ENCODE measurements at places on chromosomes 2 and 18.

DNA sequence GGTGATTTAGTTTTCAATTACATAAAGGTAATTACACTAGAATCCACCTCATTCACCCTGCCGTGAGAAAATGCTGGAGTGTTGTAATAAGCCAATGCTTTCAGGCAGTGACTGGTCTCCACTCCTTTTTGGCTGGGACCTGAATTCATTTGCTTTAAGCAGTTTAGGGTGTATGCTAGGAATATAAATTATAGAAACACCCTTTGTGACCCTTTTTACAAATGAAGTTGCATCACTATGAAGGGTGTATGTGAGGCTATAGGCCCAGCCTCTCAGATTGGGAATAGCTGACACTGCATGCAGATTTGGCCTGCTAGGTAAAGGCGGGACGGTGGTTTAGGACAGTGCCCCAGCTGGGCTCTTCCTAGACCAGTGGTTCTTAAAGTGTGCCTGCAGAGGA is 50.8 kb upstream of the NFE2L2 start:
- no peak for DNase-seq

GRCh38 chr2:54912305-54912704 is 137.9 kb downstream of the RTN4 start:
- DNase-seq, result no peak

DNA sequence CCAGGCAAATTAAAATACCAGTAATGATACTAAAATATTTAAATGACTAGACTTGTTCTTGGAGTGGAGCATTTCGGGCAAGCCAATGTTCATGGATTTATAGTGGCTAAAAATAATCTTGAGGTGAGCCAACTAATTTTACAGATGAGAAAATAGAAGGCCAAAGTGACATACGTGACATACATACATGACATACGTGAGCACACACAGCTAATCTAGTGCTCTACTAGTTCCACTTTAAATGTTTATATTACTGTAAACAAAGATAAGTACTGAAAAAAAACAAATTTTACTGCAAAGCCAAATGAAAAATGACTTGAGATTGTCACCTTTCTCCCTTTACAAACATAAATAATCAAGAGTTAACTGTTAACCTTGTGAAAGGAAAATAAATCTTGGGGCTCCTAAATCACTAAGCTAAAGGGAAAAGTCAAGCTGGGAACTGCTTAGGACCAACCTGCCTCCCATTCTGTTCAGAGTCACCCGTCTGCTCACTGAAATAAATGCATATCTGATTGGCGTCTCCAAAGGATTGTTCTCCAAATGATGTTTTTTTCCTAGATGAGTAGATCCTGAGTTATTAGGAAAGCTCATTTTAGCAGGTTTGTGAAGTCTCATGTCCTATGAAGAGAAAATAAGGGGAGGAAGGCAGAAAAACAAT is 96.7 kb downstream of the PMS1 start:
- no peak for DNase-seq

DNA sequence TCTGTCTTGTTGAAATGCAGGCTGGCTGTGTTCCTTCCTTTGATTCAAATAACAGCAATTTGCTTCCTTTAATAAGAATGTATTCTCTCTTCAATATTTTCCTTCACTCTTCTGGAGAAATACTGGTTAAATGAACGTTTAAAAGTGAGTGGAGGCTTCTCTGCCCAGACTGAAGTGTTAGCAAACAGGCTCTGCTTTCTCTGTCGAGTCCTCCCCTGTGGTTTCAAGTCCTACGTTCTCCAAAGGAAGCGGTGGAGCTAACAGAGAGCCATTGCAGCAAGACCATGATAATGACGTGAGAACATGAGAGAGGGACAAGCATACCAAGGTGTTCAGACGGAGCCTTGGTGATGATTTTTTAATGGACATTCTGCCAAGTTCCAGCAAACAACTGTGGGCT is 26.2 kb upstream of the PID1 start:
- no peak for DNase-seq

GRCh38 chr2:236176951-236177350 is 8.8 kb upstream of the GBX2 start:
- no peak for DNase-seq

DNA sequence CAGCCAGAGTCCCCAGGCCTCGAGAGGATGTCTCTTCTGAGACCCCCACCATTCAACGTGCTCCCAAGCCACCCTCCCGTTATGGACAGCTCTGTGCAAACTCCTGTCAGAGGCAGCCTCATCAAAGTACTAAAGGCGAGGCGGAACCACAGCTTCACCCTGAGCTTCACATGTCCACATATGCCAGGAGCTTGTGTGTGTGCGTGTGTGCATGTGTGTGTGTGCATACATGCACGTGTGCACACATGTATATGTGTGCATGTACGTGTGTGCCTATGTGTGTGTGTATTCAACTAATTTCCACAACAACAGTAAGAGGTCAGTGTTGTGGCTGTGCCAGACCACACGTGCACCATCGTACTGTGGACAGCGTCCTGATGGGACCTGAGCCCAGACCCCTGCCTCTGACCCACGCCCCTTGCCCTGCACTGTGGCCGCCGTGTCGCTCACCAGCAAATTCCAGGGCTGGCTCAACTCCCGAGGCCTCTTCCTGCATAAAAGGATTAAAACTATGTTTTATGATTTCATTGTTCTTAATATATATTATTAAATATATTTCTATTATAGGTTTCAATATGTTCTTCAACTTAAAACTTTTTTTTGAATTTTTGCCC is 444.8 kb downstream of the EIPR1 start:
- DNase-seq, result no peak
